ENCODE measurements at places on chromosomes 16 and 17.

- DNase-seq = no peak
These were observed 116.8 kb upstream of the NETO2 start for GRCh38 chr16:47260503-47260902.

DNA sequence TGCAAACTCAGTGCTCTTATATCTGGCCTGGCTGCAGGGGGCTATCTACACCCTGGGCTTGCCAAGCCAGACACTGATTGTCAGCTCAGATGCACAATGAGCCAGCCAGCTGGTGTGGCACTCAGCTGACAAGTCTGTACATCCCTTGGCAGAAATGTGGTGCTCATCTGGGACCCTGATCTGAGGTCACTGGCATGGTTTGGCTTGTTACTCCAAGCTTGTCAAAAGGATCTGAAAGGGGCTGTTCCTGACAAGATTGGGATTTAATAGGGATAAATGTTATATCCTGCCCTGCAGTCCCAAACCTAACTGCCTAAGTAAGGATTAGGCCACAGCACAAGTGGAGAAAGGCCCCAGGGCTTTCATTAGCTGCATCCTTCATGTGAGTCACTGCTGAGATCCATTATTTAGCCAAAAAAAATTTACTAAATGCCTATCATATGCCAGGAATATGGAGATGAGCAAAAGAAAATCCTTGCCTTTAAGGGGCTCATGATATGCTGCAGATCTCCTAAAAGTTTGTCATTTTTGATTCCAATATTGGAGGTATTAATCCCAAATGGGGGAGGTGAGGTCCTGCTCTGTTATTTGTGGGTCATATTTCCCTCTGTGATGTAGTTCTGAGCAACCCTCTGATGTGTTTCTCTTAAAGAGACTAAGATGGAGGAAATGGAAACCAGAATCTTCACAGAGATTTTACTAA lies 6.3 kb downstream of the SLC6A2 start:
- no peak for DNase-seq

DNA sequence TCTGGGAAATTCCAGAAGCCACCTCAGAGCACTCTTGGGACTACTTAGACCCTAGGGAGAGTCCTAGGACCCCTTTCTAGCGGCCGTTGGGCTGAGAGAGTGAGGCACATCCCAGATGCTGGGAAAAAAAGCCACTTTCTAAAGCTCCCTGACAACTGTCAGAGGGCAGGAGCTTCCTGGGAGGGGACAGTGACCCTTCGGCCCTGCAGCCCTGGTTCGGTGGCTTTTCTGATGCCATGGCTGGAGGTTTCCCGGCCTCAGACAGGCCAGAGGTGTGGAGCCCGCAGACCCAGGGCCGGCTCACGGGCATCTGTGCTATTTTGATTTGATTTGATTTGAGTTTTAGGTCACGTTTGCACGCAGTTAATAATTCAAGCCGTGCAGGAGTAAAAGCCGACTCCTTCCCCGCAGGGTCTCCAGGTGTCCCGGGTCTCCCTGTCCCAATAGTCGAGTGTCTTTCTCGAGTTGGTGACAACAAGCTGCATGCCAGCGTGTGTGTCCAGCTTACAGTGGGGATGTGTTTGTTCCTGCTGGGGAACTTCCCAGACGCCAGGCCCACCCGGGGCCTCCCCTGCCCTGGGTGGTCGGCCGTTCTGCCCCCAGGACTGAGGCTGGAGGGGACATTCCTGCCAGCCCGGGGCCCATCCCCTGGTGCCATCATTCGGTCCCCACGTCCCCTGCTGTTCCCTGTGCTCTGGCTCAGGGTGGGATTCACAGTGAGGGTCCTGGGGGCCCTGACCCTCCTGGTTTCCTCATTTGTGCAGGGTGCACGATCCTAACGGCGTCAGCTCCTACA lies 1.0 kb upstream of the CBFA2T3 start:
- no peak for DNase-seq

DNA sequence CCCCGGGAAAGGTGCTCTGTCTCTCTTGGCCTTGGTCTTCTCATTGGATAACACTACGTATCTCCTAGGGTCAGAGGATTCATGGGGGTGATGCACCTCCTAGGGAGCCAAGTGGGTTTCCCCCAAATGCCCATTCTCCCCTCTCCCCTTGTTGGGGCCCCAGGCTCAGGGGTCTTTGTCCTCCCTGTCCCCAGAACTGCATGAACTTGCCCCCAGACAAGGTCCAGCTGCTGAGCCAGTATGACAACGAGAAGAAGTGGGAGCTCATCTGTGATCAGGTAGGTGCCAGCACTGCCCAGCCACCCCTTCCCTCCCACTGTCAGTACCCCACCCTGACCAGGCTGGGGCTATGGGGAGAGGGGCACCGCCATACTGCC lies 8.7 kb downstream of the FMNL1 start:
- no peak for DNase-seq

DNA sequence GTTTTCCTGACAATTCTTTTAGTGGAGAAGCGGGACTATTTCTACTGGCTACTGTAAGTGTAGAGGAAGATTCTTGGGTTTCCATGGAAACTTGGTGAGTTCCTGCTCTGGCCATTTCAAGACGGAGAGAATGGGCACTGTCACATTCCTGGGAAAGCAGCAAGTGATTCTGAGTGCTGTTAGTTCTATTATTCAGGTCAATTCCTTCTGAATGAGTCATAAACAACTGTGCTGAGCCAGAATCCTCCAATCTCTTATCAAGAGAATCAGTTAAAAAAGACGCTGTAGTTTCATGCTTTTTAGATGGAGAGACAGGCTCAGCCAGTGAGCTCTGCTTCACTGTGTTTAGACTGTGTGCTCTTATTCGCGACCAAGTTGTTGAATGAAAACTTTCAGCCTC lies 19.6 kb downstream of the AKAP10 start:
- DNase-seq = no peak

DNA sequence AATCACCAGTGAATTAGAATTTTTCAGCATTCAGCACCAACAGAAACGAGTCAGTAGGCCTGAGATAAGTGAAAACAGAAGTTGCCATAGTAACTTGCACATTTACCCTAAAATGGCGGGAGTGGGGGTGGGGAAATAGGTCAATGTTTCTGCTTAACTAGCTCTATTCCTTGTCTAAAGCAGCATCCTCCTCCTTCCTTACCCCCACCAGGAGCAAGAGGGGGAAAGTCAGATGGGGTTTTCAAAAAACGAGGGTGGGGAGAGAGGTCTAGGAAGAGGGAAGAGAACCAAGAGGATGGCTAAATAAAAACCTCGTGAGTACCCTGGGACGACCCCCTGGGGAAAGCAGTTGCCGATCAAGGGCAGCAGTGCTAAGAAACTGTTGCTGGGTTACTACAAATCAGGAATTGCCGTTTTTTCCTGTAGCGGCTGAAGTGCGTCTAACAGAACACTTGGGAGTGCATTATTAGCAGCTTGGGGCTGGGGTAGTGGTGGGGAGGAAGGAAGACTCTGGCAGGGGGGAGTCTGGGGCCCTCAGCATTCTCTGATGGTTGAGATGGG lies 34.4 kb upstream of the MNT start:
- no peak for DNase-seq

DNA sequence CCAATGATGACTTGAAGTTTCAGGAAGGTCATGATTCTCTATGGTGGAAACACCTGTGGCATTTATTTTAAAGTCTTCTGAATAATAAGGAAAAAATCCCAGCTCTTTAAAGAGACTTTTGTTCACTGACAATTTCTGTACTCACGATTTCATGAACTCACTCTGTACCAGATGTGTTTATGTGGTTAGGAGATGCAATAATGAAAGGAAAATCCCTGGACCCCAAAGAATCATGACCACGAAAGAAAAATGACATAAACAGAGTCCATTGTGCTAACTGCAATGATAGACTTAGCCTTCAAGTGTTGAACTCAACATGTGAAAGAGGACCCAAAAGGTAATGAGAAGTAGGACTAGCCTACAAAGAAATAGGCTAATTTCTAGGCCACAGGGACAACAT lies 947.5 kb downstream of the CDH11 start:
- DNase-seq = no peak

DNA sequence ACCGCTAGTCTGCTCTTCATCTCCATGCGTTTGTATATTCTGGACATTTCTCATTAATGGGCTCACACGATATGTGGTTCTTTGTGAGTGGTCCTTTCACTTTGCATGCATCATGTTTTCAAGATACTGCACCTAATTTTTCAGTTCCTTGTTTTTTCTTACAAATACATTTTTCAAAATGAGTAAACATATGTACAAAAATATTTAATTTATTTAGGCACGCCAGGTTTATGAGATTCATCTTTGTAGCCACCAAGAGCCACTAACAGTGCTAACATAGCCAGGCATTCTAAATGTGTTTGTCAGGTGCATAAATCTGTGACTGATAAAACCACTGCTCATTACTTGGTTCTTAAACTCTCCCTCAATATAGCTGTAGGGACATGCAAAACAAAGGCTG lies 375.3 kb downstream of the WWOX start:
- no peak for DNase-seq

- DNase-seq = no peak
These were observed 15.8 kb downstream of the TSNAXIP1 start for GRCh38 chr16:67822511-67822910.

GRCh38 chr16:87674419-87674818 lies 72.1 kb downstream of the JPH3 start:
- DNase-seq = no peak

- no peak for DNase-seq
These were observed 101.2 kb downstream of the SALL1 start for GRCh38 chr16:51049678-51050376.

- no peak for DNase-seq
These were observed 1.8 kb downstream of the ALKBH5 start for GRCh38 chr17:18185391-18185790.

- DNase-seq = no peak
These were observed 839 bp downstream of the PLD2 start for GRCh38 chr17:4807605-4808377.

GRCh38 chr16:51797669-51798259 lies 646.7 kb upstream of the SALL1 start:
- DNase-seq = no peak

DNA sequence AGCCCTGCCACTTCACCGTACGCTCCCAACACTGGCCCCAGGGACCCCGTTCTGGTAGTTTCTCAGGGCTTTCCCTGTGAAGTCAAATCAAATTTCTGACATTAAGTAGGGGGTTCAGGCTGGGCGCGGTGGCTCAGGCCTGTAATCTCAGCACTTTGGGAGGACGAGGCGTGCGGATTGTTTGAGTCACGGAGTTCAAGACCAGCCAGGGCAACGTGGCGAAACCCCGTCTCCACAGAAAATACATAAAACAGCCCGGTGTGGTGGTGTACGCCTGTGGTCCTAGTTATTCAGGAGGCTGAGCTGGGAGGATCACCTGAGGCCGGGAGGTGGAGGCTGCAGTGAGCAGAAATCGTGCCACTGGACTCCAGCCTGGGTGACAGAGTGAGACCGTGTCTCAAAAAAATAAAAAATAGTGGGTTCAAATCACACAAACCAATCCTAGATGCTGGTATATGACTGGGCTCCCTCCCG lies 632 bp downstream of the CYBC1 start:
- DNase-seq = peak; percentile 40

- DNase-seq = no peak
These were observed 21.9 kb upstream of the MAPK3 start for GRCh38 chr16:30144917-30145316.

DNA sequence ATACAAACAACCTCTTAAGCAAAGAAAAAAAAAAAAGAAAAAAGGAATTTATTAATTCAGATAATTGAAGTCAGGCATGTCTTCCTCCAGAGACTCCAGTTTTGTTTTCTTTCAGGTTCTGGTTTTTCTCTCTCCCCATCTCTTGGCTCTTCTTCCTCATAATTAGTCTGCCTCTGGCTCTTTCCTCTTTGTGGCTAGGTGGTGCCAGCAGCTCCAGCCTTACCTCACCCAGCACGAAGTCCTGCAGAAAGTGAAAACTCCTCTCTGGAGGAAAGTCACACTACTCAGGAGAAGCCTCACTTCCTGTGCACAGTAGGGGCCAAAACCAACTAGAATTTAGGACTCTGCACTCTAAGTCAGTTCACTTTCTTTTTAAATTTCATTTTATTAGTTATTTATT lies 10.3 kb upstream of the NFAT5 start:
- no peak for DNase-seq

GRCh38 chr16:83019963-83020362 lies 393.2 kb downstream of the CDH13 start:
- DNase-seq = no peak

DNA sequence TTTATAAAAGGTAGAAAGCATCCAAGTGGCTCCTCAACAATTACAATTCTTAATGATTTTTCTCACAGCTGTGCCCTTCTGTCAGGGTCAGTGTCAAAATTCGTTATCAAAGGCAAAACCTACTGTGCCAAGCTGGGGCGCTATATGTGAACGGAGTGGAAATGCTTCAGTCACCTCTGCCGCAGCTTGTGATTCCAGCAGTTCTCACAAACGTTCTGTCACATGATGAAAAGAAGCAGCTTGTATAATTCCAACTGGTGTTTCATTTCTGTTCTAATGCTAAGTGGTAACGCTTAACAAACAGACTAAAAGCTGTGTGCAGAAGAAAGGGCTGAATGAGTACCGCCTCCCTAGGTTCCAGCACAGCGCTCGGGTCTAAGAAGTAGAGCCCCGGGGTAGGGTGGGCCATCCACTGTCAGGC lies 14.2 kb downstream of the PLD6 start:
- DNase-seq = no peak

DNA sequence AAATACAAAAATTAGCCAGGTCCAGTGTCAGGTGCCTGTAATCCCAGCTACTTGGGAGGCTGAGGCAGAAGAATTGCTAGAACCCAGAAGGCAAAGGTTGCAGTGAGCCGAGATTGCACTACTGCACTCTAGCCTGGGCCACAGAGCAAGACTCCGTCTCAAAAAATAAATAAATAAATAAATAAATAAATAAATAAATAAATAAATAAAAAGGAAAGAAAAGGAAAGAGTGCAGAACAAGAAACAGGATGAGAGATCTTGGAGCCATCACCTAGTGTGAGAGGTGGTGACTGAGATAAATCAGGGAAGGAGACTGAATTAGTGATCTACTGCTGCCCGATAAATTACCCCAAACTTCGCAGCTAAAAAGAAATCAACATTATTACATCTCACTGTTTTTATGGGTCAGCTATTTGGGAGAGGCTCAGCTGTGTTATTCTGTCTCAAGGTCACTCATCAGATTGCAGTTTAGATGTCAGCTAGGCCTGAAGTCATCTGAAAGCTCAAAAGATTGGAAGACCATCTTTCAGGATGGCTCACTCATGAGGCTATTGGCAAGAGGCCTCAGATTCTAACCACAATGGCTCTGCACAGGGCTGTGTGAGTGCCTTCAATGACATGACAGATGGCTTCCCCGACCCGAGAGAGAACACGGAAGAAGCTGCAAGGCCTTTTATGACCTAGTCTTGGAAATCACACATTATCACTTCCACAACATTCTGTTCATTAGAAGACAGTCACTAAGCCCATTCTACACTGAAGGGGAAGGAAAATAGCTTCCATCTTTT lies 66.4 kb downstream of the CMC2 start:
- no peak for DNase-seq

DNA sequence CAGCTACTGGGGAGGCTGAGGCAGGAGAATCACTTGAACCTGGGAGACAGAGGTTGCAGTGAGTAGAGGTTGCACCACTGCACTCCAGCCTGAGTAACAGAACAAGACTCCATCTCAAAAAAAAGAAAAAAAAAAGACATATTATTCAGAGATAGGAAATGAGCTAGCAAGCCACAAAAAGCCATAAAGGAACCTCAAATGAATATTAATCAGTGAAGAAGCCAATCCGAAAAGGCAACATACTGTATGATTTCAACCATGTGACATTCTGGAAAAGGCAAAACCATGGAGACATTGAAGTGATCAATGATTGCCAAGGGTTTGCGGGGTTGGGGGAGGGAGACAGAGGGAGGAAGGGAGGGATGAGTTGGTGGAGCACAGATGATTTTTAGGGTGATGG lies 8.4 kb upstream of the EXOC7 start:
- DNase-seq = no peak

GRCh38 chr16:65704866-65705265 lies 583.0 kb upstream of the CDH11 start:
- DNase-seq = no peak
